ENCODE measurements at places on chromosomes 6 and 20. TPM values are rescaled to one million over a fixed set of nuclear protein-coding genes. Genes with fewer than 3 reads are reported as not detected.

Gene MTG2
- total RNA-seq, result 30.4 TPM

Gene ID4
- total RNA-seq, result 4.2 TPM

- no peak overlapping the region for H3K4me3 ChIP-seq
- H3K27ac ChIP-seq, result no peak overlapping the region
- no peaks in the 10 kb centered on the region for H3K27me3 ChIP-seq
- DNase-seq, result no peak
- H3K4me1 ChIP-seq, result peaks cover 4% of the 10 kb centered on the region
- H3K36me3 ChIP-seq, result peaks cover 19% of the 10 kb centered on the region
Observed at GRCh38 chr6:106637051-106637716, 7.8 kb downstream of the QRSL1 start.

GRCh38 chr6:162372106-162372505, 355.5 kb downstream of the PRKN start:
- H3K36me3 ChIP-seq, result no peaks in the 10 kb centered on the region
- H3K4me3 ChIP-seq, result no peak overlapping the region
- no peak overlapping the region for H3K27ac ChIP-seq
- no peak for DNase-seq
- H3K27me3 ChIP-seq, result no peaks in the 10 kb centered on the region
- H3K4me1 ChIP-seq, result peaks cover 8% of the 10 kb centered on the region

Gene TFAP2A
- total RNA-seq, result not detected

DNA sequence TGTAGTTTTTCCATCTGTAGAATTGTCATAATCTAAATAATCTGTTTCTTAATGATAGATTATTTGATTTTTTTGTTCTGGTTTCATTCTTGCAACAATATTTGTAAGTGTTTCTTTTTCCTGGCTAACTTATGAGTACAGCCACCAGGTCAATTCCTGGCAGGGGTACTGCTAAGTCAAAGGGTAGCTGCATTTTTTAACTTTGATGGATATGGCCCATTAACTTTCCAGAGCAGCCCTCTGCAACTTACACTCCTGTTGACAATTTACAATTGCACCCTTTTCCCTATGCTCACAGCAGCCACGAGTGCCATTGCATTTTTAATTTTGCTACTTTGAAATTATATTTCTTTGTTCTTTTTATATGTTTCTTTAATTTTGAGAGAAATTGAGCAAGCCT, 209.3 kb upstream of the CST7 start:
- no peaks in the 10 kb centered on the region for H3K4me1 ChIP-seq
- DNase-seq, result no peak
- H3K36me3 ChIP-seq, result no peaks in the 10 kb centered on the region

DNA sequence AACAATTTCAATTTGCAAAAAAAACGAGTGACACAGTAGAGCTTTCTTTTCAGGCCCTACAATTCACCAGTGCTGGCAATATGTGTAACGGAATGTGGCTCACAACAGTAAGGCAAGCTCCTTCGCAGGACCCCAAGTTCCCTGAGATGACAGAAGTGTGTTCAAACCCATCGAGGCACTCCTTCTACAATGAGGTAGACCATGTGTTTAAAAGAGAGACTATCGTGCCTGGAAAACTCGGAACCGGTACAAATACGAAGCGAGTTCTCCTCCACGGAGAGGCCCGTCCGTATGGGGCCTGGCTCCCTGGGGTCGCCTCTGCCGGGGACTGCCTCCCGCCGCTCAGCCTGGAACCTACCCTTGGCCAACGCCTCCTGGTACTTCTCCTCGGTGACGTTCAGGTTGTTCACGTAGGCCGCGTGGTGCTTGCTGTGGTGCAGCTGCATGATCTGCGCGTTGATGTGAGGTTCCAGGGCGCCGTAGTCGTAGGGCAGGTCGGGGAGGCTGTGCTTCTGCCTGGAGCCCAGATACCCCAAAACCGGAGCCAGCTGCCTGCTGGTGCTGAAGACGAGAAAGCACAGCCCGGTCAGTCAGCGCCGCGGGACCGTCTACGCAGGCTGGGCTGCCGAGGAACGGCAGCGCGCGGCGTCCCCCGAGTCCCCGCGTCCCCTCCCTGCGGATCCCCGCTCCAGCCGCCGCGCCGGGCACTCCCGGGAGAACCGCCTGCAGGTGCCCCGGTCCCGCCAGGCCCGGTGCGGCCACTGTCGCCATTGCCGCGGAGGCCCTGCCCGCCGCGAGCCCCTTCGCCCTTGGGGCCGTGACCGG, 526 bp downstream of the SOD2 start:
- no peaks in the 10 kb centered on the region for H3K27me3 ChIP-seq
- peak; percentile 51 for DNase-seq
- H3K4me3 ChIP-seq, result peak overlapping the region; percentile 86
- no peaks in the 10 kb centered on the region for H3K36me3 ChIP-seq
- H3K27ac ChIP-seq, result peak overlapping the region; percentile 97

GRCh38 chr6:7787137-7787608, 61.3 kb downstream of the BMP6 start:
- no peak overlapping the region for H3K27ac ChIP-seq
- no peaks in the 10 kb centered on the region for H3K36me3 ChIP-seq
- no peak for DNase-seq
- peaks cover 8% of the 10 kb centered on the region for H3K4me1 ChIP-seq
- H3K27me3 ChIP-seq, result no peaks in the 10 kb centered on the region

DNA sequence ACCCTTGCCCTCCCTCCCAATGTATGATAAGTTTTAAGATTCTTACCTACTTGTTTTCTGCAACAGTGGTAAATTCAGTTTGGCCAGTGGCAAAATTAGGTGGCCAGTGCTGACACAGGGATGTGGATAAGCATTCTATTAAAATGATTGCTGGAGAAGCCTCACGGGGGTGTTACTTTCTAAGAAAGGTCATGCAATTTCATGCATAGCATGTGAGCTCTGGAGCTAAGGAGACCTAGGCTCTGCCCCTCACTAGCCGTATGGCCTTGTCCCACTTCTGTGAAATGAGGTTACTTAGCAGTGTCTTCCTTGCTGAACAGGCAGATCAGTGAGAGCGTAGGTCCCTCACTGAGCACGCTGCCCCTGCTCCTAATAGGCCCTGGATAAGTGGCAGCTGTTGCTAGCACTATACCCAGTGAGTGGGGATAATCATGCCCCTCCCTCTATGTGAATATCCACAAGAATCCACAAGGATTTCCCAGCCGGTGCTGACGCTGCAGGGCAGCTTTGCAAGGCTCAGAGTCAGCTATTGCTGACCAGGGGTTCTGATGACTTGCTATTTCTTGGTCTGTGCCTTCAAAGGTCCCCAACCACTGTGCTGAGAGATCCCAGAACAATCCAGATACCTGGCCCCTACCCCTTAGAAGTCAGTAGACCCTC, 86.5 kb upstream of the MRPS10 start:
- H3K36me3 ChIP-seq, result no peaks in the 10 kb centered on the region
- no peaks in the 10 kb centered on the region for H3K27me3 ChIP-seq
- DNase-seq, result no peak

DNA sequence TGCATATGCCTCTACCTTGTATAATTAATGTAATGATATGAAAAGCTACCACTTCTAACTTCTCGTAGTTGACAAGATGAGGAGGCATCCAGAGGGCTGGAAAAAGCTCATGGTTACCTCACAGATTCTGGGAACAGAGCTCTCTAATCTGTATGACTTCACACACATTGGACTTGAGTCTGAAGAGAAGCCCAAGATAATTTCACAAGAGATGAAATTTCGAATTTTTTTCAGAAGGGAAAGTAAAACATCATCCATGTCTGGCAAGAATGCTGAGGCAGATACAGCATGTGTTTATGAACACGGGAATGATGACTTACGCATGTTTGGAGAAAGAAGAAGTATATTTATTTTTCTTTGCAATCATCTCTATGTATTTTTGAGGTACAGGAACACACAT, 141.8 kb upstream of the TENT5A start:
- no peaks in the 10 kb centered on the region for H3K36me3 ChIP-seq
- H3K4me1 ChIP-seq, result peaks cover 44% of the 10 kb centered on the region
- no peaks in the 10 kb centered on the region for H3K27me3 ChIP-seq
- no peak for DNase-seq
- peak overlapping the region; percentile 82 for H3K27ac ChIP-seq
- H3K4me3 ChIP-seq, result no peak overlapping the region
